ENCODE measurements at places on chromosomes 7 and 10.

DNA sequence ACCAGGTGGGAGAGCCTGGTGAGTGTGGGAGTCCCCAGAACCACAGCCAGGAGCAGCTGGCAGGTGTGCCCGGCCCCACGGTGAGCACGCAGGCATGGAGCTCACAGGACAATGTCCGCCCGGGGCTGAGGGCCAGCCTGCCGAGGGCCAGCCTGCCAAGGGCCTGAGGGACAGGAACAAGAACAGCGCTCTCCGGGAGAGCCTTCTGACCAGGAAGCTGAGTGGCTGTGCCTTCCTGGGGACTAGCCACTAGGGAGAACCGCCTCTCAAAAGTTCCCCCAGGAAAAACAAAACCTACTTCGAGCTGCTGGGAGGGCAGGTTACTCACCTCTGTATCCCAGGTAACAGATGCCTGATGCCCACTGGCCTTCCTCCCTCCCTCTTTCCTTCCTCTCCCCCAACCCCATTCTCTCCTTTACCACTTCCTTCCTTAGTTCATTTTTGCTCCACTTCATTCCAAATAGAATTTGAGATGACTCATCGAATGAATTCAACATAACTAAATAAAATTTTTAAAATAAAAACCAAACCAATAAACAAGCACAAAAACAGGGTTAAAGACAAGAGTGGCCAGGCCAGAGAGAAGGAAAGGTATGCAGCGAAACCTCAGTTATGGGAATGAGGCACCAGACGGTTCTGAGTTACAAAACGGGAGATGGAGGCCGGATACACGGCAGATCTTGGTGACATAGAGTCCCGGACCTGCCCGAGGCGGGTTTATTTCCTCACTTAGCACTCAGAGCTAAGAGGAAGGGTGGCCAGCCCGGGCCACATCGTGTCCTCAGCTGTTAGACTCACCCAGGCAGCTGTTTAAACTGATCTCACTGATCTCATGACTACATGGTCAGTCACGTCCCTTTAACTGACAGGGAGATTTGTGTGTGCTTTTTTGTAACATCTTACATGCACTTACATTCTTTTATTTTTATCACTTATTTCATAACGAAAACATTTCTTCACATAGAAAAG is 128.5 kb downstream of the TNS3 start:
- no peak overlapping the region for H3K4me3 ChIP-seq
- no peaks in the 10 kb centered on the region for H3K36me3 ChIP-seq
- no peak for DNase-seq
- H3K27ac ChIP-seq = no peak overlapping the region
- H3K4me1 ChIP-seq = peaks cover 41% of the 10 kb centered on the region

DNA sequence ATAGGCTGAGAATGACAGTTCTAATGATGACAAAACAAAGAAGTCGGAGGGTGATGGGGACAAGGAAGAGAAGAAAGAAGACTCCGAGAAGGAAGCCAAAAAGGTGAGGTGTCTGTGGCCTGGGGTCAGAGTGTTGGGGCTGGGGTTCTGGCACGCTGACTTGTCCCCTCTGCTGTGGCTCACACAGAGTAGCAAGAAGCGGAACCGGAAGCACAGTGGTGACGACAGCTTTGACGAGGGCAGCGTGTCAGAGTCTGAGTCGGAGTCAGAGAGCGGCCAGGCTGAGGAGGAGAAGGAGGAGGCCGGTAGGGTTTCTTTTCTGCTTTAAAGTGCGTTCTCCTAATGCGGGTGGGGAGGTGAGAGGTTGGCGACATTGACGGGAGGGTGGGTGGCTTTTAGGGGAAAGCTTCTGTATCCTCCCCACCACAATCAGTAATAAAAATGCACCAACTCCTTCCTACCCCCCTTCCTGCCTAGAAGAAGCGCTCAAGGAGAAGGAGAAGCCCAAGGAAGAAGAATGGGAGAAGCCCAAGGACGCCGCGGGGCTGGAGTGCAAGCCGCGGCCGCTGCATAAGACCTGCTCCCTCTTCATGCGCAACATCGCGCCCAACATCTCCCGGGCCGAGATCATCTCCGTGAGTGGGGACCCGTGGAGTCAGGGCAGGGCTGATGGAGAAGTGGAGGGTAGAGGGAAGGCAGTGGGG is 4.6 kb downstream of the UFSP1 start:
- no peak for DNase-seq
- peak overlapping the region; percentile 74 for H3K27ac ChIP-seq
- H3K4me3 ChIP-seq = no peak overlapping the region
- peaks cover 31% of the 10 kb centered on the region for H3K4me1 ChIP-seq

DNA sequence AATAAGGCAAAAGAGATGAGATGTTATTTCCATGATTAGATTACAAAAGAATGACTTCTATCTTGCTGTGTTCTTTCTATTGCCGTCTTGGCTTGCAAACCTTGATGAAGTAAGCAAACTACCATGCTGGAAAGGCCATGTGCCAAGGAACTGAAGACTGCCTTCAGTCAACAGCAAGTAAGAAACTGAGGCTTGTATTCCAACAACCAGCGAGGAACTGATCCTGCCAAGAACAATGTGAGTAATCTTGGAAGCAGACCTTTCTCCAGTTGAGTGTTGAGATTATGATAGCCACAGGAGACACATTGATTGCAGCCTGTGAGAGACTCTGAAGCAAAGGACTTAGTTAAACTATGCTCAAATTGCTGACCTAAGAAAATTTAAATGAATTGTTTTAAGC is 164.6 kb upstream of the GRM3 start:
- H3K4me3 ChIP-seq = no peak overlapping the region
- DNase-seq = no peak
- H3K36me3 ChIP-seq = no peaks in the 10 kb centered on the region
- no peak overlapping the region for H3K27ac ChIP-seq
- H3K4me1 ChIP-seq = no peaks in the 10 kb centered on the region

GRCh38 chr7:65463184-65463583 is 89.5 kb downstream of the ZNF92 start:
- H3K4me1 ChIP-seq = no peaks in the 10 kb centered on the region
- DNase-seq = no peak
- no peak overlapping the region for H3K27ac ChIP-seq
- H3K4me3 ChIP-seq = no peak overlapping the region
- H3K27me3 ChIP-seq = peaks cover 4% of the 10 kb centered on the region
- peaks cover 8% of the 10 kb centered on the region for H3K36me3 ChIP-seq

GRCh38 chr10:103845972-103846371 is 9.4 kb downstream of the SH3PXD2A start:
- no peaks in the 10 kb centered on the region for H3K36me3 ChIP-seq
- H3K27ac ChIP-seq = no peak overlapping the region
- H3K4me1 ChIP-seq = peaks cover 46% of the 10 kb centered on the region

GRCh38 chr10:110802551-110803238 is 69.0 kb upstream of the PDCD4 start:
- DNase-seq = no peak
- no peaks in the 10 kb centered on the region for H3K27me3 ChIP-seq

DNA sequence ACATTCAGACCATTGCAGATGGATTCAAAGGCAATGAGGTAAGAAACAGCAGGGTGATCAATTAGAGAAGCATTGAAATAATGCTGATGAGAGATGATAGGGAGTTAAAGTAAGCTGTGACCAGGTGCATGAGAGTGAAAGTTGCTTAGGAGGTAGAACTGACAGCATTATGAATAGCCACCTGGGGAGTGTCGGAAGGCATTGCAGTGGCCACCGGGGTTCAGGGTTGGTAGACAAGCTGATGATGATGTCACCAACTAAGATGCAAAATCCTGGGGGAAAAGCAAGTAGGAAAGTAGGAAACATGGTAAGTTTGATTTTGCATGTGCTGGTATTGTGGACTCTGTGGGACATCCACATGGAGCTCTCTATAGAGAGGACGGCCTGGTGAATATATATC is 211.9 kb upstream of the ETV1 start:
- no peak overlapping the region for H3K27ac ChIP-seq
- H3K36me3 ChIP-seq = no peaks in the 10 kb centered on the region
- DNase-seq = peak; percentile 14
- no peak overlapping the region for H3K4me3 ChIP-seq
- H3K27me3 ChIP-seq = no peaks in the 10 kb centered on the region
- H3K4me1 ChIP-seq = peaks cover 4% of the 10 kb centered on the region

- H3K4me1 ChIP-seq = peaks cover 17% of the 10 kb centered on the region
- no peak for DNase-seq
- H3K36me3 ChIP-seq = peaks cover 48% of the 10 kb centered on the region
- peaks cover 3% of the 10 kb centered on the region for H3K27me3 ChIP-seq
Measured at GRCh38 chr10:3619241-3619640, 165.8 kb downstream of the KLF6 start.

DNA sequence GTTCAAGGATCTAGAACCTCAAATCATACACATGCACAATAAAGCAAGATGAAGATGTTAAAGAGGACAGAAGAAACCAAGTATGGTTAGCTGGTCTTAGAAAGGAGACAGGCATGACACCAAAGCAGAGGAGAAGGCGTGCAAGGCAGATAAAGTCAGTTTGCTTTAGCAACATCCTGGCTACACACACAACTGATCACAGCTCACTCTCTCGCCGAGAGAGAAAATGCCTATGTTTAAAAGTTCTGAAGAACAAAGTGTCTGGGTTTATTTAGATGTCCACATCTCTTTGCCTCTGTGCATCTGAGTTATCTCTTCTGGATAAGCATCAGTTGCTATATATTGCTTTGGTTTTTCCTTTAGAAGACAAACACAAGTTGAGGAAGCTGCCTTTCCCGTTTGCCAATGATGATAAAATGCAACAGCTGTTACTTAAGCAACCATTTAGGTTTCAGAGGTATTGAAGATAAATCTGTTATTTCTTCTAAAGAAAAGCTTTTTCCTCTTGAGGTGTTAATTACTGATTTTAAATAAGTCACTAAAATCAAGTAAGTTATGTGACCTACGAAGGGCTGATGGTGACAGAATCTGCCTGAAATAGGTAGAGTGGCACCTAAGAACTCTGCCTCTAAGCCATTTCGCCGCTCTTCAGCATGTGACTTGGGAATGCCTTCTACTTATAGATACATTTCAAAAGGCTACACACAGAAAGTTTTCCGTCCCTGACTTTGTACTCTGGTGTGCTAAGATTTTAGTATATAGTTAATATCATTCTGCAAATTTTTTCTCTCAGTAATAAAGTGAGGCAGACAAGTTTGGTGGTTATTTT is 146.2 kb upstream of the ASAH2 start:
- no peak for DNase-seq
- H3K36me3 ChIP-seq = no peaks in the 10 kb centered on the region
- no peaks in the 10 kb centered on the region for H3K27me3 ChIP-seq

GRCh38 chr10:45278860-45279498 is 36.4 kb downstream of the OR13A1 start:
- no peaks in the 10 kb centered on the region for H3K27me3 ChIP-seq
- peaks cover 11% of the 10 kb centered on the region for H3K36me3 ChIP-seq
- DNase-seq = no peak
- H3K27ac ChIP-seq = no peak overlapping the region
- peaks cover 20% of the 10 kb centered on the region for H3K4me1 ChIP-seq

DNA sequence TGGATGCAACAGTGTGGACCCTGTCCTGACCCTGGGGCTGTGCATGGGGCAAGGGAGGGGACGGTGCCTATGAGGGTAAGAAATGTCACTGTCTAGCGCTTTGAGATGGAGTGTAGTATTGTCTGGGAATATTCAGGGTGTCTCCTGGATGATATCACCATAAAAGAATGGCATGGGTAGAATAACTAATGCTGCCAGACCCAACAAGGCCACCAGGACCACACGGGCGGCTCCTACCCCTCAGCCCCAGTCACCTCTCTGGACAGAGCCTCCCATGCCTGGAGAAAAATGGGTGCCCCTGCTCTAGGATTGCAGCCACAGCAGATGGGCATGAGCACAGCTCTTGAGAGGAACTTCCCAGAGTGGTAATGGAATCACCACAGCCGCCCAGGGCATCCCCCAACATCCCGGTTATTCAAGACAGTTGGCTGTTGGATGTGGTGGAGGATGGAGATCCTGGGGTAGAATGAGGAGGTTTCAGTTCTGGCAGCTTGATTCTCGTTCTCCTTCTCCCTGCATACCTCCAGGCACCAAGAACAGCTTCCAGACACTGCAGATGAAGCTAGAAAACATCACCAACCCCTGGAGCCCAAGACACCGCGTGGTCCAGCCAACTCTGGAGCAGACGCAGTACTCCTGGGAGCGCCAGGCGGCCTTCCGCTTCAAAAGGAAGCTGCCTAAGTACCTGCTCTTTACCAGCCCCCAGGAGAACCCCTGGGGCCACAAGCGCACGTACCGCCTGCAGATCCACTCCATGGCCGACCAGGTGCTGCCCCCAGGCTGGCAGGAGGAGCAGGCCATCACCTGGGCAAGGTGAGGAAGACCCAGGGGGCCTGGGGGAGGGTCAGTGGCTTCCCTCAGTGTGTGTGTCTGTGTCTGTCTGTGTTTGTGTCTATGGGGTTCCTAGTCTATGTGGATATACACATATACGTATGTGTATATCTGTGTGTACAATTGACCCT is 6.2 kb downstream of the AOC1 start:
- peaks cover 4% of the 10 kb centered on the region for H3K27me3 ChIP-seq
- H3K36me3 ChIP-seq = peaks cover 5% of the 10 kb centered on the region
- H3K4me1 ChIP-seq = no peaks in the 10 kb centered on the region
- no peak overlapping the region for H3K4me3 ChIP-seq
- DNase-seq = no peak

All from WTC11 (cell line).